Osteoblast (primary cell): ENCODE measurements at places on chromosomes 4 and X. TPM values are rescaled to one million over a fixed set of nuclear protein-coding genes. Genes with fewer than 3 reads are reported as not detected.

IGFBP7 gene
- 680 and 715 TPM in 2 replicates for total RNA-seq

GBA3 gene
- under 0.01 TPM in 1 of 2 replicates, not detected in the other for total RNA-seq

HSFX3 gene
- total RNA-seq = not detected in 2 replicates

TRIM75 gene
- not detected in 2 replicates for total RNA-seq

F9 gene
- not detected in 2 replicates for total RNA-seq

DNA sequence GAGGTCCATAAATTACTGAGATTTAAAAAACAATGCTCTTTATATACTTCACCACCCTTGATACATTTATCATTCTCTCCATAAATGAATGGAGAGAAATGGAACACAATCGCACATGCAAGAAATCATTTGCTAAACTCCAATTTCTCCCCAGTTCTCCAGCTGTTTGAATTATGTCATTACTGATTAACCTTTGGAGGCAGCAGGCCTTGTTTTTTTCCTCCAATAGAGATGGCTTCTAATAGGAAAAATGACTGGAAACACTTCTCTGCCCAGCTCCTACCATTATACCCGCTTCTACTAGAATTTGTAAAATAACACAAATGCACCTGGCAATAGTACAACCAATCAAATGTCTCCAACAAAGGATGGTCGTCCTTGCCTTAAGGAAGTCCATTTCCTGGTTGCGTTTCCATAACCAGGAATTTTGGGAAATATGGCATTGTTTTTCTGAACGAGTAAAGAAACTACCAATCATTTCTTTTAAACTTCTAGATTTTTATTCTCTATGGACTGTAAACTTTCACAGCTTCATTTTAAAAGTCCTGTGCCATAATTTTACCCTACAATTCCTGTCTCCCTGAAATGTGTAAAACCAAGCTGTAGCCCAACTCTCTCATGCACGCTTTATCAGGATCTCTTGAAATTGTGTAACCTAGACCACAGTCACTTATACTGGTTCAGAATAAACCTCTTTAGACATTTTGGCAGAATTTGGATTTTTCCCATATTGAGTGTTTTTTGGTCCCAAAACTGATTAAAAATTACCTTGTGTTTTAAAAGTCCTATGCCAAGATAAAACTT, 60.1 kb downstream of the APBB2 start:
- H3K27ac ChIP-seq = peak overlapping the region; percentile 81
- H3K36me3 ChIP-seq = no peaks in the 10 kb centered on the region
- H3K4me3 ChIP-seq = no peak overlapping the region
- H3K27me3 ChIP-seq = no peaks in the 10 kb centered on the region

GRCh38 chrX:110276778-110277177, 41.1 kb downstream of the AMMECR1 start:
- H3K27ac ChIP-seq = no peak overlapping the region
- no peak overlapping the region for H3K4me3 ChIP-seq
- DNase-seq = no peak

DNA sequence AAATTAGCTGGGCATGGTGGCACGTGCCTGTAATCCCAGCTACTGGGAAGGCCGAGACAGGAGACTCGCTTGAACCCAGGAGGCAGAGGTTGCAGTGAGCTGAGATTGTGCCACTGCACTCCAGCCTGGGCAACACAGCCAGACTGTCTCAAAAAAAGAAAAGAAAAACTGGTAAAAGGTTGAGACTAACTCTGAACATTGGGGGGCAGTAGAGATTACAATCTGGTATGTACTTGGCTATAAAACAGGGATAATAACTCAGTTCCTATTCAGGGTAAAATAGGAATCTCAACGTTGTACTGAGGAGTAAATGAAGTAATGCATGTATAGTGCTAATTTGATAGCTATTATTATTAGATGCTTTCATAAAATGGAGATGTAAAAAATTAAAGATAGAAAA, 12.5 kb upstream of the KLF8 start:
- no peaks in the 10 kb centered on the region for H3K27me3 ChIP-seq
- no peaks in the 10 kb centered on the region for H3K36me3 ChIP-seq
- no peak overlapping the region for H3K4me3 ChIP-seq
- DNase-seq = no peak
- no peaks in the 10 kb centered on the region for H3K4me1 ChIP-seq

DNA sequence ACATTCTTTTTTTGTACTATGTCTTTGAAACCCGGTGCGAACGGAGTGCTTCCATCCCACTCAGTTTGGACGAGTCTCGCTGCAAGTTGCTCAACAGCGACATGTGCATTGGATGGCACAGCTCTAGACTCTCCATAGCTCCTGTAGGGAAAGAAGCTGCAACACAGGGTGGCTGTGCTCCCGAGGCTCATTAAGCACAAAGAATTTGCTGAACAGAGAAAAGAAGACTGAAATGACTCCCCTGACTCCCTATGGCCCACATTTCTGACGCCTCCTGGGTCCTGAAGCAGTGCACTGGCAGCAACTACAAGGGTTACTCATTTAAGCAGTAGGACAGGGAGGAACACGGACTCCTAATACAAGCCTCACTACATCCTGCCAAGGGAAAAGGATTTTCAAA, 127.4 kb downstream of the SH3RF1 start:
- H3K36me3 ChIP-seq = peaks cover 47% of the 10 kb centered on the region
- H3K4me3 ChIP-seq = no peak overlapping the region
- H3K4me1 ChIP-seq = peaks cover 16% of the 10 kb centered on the region
- DNase-seq = no peak
- no peaks in the 10 kb centered on the region for H3K27me3 ChIP-seq
- no peak overlapping the region for H3K27ac ChIP-seq

- H3K27ac ChIP-seq = no peak overlapping the region
- no peak overlapping the region for H3K4me3 ChIP-seq
- H3K36me3 ChIP-seq = no peaks in the 10 kb centered on the region
- DNase-seq = no peak
- H3K4me1 ChIP-seq = no peaks in the 10 kb centered on the region
Measured at GRCh38 chr4:120266602-120267001, 200.0 kb upstream of the MAD2L1 start.

- peaks cover 3% of the 10 kb centered on the region for H3K4me1 ChIP-seq
- no peak overlapping the region for H3K27ac ChIP-seq
- DNase-seq = peak; percentile 62
- H3K27me3 ChIP-seq = no peaks in the 10 kb centered on the region
- H3K36me3 ChIP-seq = peaks cover 2% of the 10 kb centered on the region
Measured at GRCh38 chr4:8380511-8381415, 59.8 kb downstream of the ACOX3 start.

GRCh38 chrX:31706466-31706865, 634.6 kb upstream of the FTHL17 start:
- DNase-seq = no peak
- H3K27ac ChIP-seq = no peak overlapping the region
- H3K27me3 ChIP-seq = no peaks in the 10 kb centered on the region
- H3K4me1 ChIP-seq = no peaks in the 10 kb centered on the region

DNA sequence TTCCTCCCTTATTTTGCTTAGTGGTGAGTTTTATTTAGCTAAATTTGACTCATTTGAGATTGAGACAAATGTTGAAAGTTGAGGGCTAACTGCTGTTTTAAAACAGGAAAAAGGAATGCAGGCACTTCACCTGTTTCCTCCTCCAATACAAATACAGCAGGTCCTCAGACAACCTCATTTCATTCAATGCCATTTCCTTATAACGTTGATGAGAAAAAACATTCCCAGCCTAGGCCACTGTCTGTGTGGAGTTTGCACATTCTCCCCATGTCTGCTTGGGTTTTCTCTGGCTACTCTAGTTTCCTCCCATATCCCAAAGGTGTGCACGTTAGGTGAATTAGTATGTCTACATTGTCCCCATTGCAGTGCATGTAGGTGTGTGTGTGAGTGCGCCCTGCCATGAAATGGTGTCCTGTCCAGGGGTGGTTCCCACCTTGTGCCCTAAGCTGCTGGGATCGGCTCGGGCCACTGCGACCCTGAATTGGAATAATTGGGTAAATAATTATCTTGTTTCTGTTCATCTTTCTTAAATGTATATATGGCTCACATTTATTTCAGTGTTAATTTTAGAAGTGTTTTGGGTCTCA, 21.9 kb downstream of the SMAD1 start:
- no peak for DNase-seq
- H3K27ac ChIP-seq = no peak overlapping the region
- no peaks in the 10 kb centered on the region for H3K27me3 ChIP-seq
- no peaks in the 10 kb centered on the region for H3K36me3 ChIP-seq
- no peak overlapping the region for H3K4me3 ChIP-seq

DNA sequence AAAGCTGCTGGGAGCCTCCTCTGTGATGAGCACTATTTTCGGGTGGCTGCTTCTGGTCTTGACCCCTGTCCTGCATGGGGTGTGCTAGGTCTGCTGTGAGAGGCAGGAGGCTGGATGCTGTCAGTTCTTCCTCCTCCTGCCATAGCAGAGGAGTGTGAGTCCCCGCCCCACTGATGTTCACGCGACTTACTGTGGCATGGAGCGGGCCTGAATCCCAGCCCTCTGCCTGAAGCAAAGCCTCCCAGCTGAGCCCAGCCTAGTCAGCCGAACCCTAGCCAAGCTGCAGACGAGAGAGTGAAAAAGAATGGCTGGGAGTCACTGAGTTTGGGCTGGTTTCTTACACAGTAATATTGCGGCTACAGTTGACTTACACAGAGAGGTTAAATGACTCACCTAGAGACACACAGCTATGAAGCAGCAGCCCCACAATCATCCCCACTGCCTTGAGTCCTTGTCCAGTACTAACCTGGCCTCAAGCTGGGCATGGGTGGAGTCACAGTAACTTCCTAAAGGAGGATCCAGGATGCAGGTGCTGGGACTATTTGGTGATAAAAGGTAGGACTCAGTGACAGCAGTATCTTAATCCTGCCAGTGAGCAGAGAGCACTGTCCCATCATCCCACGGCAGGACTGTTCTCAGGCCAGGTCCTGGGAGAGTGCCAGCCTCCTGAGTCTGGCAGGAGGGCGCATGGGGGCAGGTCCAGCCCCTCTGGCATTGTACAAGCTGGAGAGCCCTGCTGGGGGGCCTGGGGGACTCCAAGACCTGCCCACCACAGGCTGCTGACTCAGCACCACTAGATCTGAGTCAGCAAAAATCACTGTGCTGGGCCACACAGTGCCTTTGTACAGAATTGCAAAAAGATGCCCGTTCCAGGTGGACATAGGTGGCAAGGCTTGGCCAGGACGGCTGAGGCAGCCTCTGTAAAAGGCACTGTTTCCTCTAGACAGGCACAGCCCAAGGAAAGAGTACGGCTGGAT, 60.4 kb upstream of the CRMP1 start:
- no peaks in the 10 kb centered on the region for H3K4me1 ChIP-seq
- no peak overlapping the region for H3K4me3 ChIP-seq
- no peak overlapping the region for H3K27ac ChIP-seq
- no peaks in the 10 kb centered on the region for H3K36me3 ChIP-seq

DNA sequence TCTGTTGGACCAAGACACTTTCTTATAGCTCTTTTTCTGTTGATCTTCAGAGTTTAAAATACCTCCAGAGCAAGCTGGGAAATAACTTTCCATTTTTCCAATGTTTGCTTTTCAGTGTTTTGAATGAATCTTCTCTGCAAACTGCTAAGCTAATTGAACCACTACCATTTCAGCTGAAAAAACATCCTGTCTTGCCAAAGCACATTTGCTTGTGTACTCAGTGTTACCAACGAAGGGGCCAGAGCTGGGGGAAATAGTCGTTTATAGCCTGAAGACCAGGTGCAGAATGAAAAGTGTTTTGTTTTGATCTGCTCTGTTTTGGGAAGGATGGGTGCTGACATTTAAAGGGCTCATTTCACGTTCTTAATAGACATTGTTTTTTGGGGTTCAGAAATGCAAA, 88.4 kb upstream of the CLNK start:
- H3K27ac ChIP-seq = no peak overlapping the region
- DNase-seq = no peak
- no peaks in the 10 kb centered on the region for H3K4me1 ChIP-seq
- H3K27me3 ChIP-seq = no peaks in the 10 kb centered on the region
- no peaks in the 10 kb centered on the region for H3K36me3 ChIP-seq

- H3K4me1 ChIP-seq = no peaks in the 10 kb centered on the region
- H3K27ac ChIP-seq = no peak overlapping the region
- no peak overlapping the region for H3K4me3 ChIP-seq
- DNase-seq = no peak
- no peaks in the 10 kb centered on the region for H3K27me3 ChIP-seq
- no peaks in the 10 kb centered on the region for H3K36me3 ChIP-seq
Measured at GRCh38 chrX:66176134-66176533, 12.1 kb downstream of the HEPH start.

GRCh38 chr4:27233531-27233930, 372.9 kb downstream of the STIM2 start:
- H3K27me3 ChIP-seq = no peaks in the 10 kb centered on the region
- H3K4me3 ChIP-seq = no peak overlapping the region
- no peak for DNase-seq
- no peaks in the 10 kb centered on the region for H3K4me1 ChIP-seq
- H3K27ac ChIP-seq = no peak overlapping the region
- no peaks in the 10 kb centered on the region for H3K36me3 ChIP-seq

DNA sequence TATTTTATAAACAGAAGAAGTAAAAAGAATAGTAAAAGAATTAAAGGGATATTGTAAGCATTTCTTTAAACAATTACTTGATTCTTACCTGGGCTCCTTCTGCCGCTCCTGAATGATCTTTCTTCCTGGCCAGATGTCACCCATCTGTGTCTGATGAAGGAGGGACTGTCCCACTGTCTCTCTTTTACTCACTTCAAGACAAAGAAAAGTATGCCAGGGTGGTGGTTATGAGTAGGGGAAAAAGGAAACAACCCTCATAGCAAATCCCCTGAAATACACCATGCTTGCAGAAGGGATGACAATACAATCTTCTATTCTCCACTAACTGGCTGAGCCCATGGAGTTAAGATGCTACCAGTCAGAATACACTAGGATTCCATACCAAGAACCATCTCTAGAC, 31.1 kb downstream of the SYTL4 start:
- no peak overlapping the region for H3K4me3 ChIP-seq
- H3K4me1 ChIP-seq = no peaks in the 10 kb centered on the region
- H3K27ac ChIP-seq = no peak overlapping the region
- DNase-seq = no peak

DNA sequence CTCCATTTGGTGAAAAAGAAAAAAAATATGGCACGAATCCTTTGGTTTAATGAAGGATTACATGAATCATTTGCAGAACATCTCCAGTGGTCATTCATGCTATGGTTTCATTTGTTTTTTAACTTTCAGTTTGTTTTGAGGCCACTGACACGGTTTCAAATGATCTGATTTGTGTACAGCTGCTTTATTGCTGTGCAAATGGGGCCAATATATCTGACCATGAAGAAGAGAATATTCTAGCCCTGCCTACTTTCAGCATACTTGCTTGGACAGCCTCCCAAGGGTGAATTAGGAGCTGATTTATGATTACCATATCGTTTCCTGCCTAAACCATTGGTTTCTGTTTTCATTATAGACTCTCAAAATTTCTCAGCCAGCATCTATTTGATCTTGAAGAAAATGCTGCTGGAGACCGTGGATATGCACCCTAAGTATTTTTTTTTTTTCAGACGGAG, 30.7 kb downstream of the SPARCL1 start:
- H3K4me1 ChIP-seq = peaks cover 9% of the 10 kb centered on the region
- peak overlapping the region; percentile 72 for H3K4me3 ChIP-seq
- H3K36me3 ChIP-seq = no peaks in the 10 kb centered on the region
- DNase-seq = peak; percentile 15
- H3K27me3 ChIP-seq = no peaks in the 10 kb centered on the region

GRCh38 chr4:172073590-172073989, 260.4 kb downstream of the GALNTL6 start:
- no peaks in the 10 kb centered on the region for H3K27me3 ChIP-seq
- H3K4me3 ChIP-seq = no peak overlapping the region
- H3K36me3 ChIP-seq = no peaks in the 10 kb centered on the region
- H3K4me1 ChIP-seq = no peaks in the 10 kb centered on the region
